B cell (primary cell): ENCODE measurements at places on chromosomes 6 and 20. TPM values are rescaled to one million over a fixed set of nuclear protein-coding genes. Genes with fewer than 3 reads are reported as not detected.

Gene FGD2
- total RNA-seq, result 352 and 360 TPM in 2 replicates

Gene RAD21L1
- total RNA-seq, result not detected in 2 replicates

DNA sequence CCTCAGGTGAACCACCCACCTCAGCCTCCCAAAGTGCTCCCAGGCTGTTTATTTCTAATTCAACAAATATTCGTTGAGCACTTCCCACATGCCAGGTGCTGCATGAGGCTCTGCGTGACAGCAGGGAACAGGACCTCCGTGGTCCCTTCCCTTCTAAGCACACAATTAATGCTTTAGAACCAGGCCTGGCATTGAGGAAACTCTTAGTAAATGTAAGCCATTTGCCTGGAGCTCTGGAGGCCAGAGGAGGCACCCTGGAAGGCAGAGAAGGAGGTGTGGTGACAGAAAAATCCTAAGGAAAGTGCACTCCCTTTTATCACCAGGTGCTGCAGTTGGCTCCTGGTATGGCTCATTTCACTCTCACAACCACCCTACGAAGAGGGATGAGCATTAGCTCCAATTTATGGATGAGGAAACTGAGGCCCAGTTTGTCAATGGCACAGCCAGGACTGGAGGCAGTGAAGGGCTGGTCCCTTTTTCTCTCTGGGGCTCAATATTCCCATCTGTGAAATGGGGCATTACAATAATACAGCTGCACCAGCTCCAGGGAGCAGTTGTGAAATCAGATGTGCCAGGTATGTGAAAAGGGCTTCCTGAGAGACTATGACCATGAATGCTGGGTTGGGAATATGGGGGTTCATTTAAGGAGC lies 8.1 kb upstream of the ID1 start:
- DNase-seq, result no peak

DNA sequence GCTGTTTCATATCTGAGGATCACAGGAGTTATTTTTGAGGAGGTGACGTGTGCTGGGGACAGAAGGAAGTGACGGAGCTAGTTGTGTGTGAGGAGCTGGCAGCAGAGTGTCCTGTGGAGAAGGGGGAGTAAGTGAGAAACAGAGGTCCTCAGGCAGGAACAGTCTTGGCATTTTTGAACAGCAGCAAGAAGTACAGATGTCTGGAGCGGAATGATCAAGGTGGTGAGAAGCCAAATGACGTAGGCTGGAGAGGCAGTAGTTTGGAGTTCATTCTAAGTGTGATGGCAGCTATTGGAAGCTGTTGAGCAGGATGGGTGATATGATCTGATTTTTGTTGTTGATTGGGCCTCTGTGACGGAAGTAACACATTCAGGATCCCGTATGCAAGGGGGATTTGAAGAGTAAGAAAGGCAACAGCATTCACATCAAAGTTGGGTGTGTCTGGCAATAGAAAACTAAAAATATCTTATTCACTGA lies 52.3 kb downstream of the SOBP start:
- DNase-seq, result no peak

GRCh38 chr6:158765499-158766068 lies 53.6 kb downstream of the EZR start:
- peak; percentile 51 for DNase-seq

DNA sequence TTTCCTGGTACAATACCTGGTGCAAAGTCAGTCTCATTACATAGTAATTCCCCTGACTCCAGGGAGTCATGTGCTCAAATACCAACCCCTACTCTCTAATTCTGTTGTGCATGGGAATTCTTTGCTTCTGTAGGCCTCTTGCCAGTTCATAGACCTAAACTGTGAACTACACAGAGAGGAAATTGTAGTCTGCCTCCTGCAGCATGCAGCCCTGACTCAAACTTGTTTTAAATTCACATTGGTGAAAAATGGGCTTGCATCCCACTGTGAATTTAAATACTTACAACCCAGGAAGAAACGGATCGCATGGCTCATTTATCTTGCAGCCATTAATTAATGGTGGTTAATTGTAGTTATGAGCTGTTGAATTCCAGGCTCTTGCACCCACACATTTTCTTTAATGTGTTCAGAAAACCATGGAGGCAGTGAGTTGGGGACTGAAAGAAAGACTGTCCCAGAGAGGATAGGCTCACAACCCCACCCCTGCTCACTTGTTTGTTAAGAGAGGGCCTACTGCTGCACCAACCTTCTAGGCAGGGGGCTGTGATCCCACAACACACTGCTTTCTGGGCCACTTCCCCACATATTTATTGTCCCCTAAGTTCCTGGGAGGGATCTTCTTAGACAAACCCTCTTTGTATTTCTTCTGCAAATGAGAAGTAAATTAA lies 579.1 kb downstream of the DHX35 start:
- no peak for DNase-seq

GRCh38 chr6:119209452-119210205 lies 131.2 kb upstream of the FAM184A start:
- no peak for DNase-seq

- DNase-seq, result no peak
Measured at GRCh38 chr6:13120483-13121482, 207.6 kb downstream of the TBC1D7 start.

DNA sequence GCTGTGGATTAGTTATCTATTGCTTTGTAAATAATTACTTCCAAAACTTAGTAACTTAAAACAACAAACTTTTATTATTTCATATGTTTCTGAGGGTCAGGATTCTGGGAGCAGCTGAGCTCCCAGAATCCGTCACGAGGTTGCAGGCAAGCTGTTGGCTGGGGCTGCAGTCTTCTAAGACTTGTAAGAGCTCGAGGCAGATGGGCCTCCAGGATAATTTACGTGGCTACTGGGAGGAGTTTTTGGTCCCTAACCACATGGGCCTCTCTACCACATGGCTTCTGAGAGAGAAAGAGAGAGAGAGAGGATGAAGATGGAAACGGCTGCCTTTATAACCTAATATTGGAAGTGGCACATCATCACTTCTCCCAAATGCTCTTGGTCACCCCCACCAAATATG lies 64.9 kb upstream of the SULF2 start:
- no peak for DNase-seq

Gene CDH22
- not detected in 2 replicates for total RNA-seq

- no peak for DNase-seq
Measured at GRCh38 chr6:7973584-7973983, 63.0 kb upstream of the TXNDC5 start.

Gene KCNK15
- total RNA-seq, result 0.17 TPM in 1 of 2 replicates, not detected in the other

GRCh38 chr6:32943864-32944649 lies 3.2 kb upstream of the HLA-DMB start:
- peak; percentile 92 for DNase-seq

Gene BPIFA1
- not detected in 2 replicates for total RNA-seq
